ENCODE measurements at places on chromosomes 12 and 14.

GRCh38 chr14:68682166-68683103, 110.4 kb downstream of the ZFP36L1 start:
- no peak for DNase-seq

DNA sequence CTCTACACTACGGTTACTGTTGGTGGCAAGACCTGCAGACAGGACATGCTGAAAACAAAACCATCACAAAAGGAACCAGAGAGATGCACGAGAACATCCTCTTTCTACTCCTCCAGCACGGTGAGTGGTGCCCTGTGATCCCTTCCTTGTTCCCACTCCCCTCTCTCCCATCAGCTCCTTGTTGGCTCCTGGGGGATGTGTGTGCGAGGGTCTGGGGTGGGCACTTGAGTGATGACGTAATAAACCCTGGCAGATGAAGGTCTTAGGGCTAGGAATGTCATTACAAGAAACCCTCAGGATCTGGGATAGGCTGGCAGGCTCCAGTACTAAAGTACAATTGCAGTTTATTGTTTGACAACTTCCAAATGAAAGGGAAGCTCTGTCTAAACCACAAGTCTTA, 261.5 kb downstream of the FOXN3 start:
- no peak for DNase-seq

DNA sequence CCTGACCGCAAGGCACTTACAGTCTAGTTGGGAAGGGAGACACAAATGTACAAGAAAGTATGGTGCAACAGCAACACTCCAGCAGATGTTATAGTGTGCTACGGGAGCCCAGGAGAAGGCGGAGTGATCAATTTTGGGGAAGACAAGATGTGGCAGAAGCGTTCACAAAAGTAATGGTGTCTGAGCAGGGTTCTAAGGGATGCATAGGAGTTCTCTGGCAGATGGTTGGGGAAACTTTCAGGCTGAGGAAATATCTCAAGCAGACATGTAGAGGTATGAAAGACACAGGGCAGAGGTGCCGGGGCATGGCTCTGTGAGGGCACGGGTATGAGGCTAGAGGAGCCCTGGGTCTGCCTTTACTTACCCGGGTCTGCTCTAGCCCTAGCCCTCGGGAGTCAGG, 5.1 kb upstream of the TNFRSF1A start:
- DNase-seq: no peak

- DNase-seq: no peak
These were observed 1.1 kb upstream of the CLEC2D start for GRCh38 chr12:9668161-9669018.

DNA sequence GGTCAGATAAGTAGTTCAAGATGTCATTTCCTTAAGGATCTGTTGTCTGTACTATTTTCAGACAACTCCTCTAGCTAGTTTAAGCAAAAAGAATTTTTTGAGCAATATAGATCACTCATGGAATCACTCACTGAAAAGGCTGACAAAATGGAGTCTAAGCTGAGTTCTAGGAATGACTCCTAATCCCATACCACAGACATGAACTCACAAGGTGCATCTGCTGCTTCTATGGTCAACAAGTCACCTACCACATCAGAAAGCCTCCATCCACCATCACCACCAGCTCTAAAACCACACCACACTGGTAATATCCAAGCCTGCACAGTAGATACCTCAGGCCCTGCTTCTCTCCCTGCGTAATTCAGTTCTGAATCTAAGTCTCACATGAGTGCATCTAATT, 33.0 kb downstream of the PWP1 start:
- no peak for DNase-seq

- no peak for DNase-seq
These were observed at the start of gene COCH for GRCh38 chr14:30874120-30874998. Gene COCH (plus strand): TSS chr14:30874559. CDS start chr14:30874939, 380 bp downstream.

GRCh38 chr12:113456761-113457160, 14.9 kb downstream of the LHX5 start:
- no peak for DNase-seq

GRCh38 chr12:6069437-6070093, 54.9 kb downstream of the VWF start:
- DNase-seq: no peak

- no peak for DNase-seq
These were observed 10.7 kb upstream of the GLT1D1 start for GRCh38 chr12:128842579-128842978.

DNA sequence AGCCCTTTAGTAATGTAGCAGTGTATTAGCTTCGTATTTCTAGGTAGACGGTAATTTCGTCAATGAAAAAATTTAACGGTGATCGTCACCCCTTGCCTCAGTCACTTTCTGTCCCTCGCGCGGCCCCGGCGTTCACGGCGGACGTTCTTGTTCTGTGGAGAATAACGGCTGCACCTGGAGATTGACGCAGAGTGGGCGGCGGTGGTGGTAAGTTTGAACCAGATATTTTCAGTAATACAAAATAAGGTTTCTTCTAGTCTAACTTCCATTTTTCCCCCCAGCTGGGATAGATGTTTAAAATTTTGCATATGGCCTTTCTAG, 341 bp downstream of the ZNF10 start:
- no peak for DNase-seq

DNA sequence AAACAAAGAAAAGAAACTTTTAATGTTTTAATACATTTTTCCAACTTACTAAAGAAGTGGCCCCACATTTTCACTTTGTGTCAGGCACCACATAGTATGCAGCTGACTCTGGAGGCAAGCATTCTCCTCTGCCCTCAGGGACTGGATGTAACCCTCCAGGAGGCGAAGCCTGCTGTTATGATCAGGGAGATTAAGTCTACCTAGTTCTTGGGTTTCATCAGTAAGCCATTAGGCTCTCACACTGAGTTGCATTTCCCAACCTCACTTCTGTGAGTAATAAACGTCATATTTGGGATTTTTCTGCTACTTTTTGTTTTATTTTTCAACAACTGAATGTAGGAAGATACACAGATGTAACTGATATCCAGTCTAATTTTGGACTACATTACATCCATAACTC, 101.2 kb upstream of the LRFN5 start:
- no peak for DNase-seq

- DNase-seq: no peak
These were observed 280.1 kb downstream of the VRK1 start for GRCh38 chr14:97077253-97077653.

DNA sequence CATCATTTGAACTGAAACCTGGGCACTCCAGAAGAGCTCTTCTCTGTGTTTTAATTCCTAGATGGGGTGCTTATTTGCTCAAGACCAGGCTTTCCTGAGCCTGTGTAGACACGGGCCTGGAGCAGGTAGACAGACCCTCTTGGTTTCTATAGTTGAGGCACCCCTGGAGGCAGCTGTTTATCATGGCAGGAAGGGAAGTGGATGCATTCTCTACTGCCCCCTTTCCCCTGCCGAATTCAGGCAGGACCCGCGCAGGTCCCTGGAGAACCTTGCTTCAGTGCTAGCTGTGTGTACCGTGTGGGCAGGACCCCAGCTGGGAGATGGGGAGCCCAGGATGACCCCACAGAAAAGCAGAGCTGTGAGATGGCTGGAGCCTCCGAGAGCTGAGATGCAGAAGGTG, 6.0 kb downstream of the CACNA1C start:
- DNase-seq: no peak

DNA sequence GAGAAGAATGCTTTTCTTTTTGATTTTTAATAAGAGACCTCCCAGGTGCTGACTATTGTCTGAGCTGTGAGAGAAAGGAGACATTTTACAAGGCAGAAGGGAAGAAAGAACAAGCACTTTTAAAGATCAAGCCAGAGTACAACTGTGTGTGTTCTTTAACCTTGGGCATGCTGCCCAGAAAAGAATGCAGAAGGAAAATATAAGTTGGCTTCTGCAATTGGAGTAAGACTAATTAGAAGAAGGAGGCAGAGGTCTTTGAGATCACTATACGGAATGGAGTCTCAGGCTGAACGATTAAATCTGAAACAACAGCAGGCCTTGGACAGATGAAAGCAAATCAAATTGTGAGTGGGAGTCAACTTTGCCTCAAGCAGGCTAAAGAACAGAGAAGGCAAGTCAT, 230.5 kb downstream of the ATP23 start:
- no peak for DNase-seq

DNA sequence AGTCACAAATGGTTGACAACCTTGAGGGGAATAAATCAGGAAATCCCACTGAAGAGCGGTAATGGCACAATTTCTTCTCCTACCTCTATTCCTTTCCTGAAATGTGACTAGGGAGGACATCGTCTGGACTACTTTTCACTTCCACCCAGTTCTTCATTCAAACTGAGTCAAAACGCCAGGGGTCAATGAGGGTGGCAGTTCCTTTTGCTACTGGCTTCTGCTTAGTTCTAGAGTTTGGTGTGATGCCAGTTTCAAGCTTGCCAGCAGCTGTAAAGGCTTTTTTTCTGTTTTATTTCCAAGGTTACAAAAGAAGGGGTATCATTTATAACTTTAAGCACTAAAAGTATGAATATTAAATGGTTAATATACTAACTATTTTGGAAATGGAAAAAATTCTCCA, 286.5 kb downstream of the SOX5 start:
- no peak for DNase-seq

- DNase-seq: no peak
These were observed at the start of gene CABP1 for GRCh38 chr12:120639771-120640721. Gene CABP1 (plus strand): TSS chr12:120640626. CDS start chr12:120640686, 60 bp downstream.

- no peak for DNase-seq
These were observed 75.4 kb upstream of the PWP1 start for GRCh38 chr12:107610021-107610859.

GRCh38 chr14:73722581-73722980, 8.4 kb upstream of the PNMA1 start:
- DNase-seq: no peak

DNA sequence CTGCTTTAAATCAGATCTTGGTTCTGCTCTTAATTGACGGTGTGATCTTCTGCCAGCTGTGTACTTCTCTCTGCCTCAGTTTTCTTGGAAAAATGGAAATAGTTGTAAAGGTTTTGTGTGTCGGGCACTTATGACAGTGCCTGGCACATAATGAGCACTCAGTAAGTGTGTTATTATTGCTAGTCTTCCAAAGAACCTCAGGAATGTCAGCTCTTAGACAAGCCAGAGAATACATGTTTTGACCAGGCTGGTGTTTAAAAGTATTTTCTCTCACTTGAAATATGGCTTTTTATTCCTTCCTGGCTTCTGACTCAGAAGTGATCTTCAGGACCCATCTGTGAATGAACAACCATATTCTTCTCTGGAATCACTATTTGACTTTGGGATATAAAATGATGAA, 304.1 kb downstream of the SNAPC1 start:
- no peak for DNase-seq

- DNase-seq: no peak
These were observed 79.7 kb upstream of the REP15 start for GRCh38 chr12:27616356-27617142.

DNA sequence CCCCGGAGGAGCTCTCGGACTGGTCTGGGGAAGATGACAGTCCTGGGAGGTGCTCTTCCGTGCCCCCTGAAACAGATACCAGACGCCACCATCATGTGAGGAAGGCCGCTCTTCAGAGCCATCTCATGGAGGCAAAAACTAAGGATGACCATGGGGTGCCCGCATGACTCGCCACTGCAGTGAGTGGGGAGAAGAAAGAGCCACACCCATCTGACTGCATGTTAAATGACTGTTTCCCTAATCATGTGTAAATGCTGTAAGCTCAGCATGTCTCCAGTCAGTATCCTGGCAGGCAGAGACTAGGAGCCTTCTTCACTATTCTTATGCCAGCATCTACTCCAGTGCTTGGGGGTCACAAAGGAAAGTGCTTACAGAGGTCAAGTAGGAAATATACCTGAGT, 4.0 kb downstream of the STON2 start:
- no peak for DNase-seq

GRCh38 chr12:26740991-26741390, 92.0 kb downstream of the ITPR2 start:
- no peak for DNase-seq

- no peak for DNase-seq
These were observed 13.1 kb downstream of the KRT5 start for GRCh38 chr12:52506858-52507715.

- no peak for DNase-seq
These were observed 177.8 kb downstream of the KSR2 start for GRCh38 chr12:117790948-117791347.

- no peak for DNase-seq
These were observed 258.1 kb downstream of the IPO8 start for GRCh38 chr12:30437616-30438015.
